ENCODE measurements at places on chromosomes 3 and 15.

DNA sequence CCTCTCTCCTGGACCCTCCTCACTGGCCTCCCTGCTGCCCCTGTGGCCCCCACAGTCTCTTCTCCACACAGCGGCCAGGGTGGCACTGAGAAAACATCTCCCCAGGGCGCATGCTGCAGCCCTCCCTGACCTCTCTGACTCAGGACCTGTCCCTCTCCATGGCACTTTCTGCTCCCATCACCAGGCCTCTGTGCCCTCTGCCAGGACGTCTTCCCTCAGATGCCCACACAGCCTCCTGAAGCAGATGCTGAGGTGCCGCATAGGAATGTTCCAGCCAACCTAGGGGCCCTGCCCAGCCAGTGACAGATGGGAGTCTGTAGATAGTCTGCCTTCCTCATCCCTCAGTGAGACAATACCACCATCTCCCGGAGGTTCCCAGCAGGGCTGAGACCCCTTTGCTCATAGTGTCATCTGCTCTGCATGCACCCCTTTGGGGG lies 8.7 kb downstream of the MYL3 start:
- DNase-seq: no peak

- DNase-seq: peak; percentile 96
Observed at GRCh38 chr3:131216801-131217200, 164.8 kb upstream of the NUDT16 start.

- peak; percentile 66 for DNase-seq
Observed at GRCh38 chr3:10173095-10173925, 8.6 kb downstream of the IRAK2 start.

DNA sequence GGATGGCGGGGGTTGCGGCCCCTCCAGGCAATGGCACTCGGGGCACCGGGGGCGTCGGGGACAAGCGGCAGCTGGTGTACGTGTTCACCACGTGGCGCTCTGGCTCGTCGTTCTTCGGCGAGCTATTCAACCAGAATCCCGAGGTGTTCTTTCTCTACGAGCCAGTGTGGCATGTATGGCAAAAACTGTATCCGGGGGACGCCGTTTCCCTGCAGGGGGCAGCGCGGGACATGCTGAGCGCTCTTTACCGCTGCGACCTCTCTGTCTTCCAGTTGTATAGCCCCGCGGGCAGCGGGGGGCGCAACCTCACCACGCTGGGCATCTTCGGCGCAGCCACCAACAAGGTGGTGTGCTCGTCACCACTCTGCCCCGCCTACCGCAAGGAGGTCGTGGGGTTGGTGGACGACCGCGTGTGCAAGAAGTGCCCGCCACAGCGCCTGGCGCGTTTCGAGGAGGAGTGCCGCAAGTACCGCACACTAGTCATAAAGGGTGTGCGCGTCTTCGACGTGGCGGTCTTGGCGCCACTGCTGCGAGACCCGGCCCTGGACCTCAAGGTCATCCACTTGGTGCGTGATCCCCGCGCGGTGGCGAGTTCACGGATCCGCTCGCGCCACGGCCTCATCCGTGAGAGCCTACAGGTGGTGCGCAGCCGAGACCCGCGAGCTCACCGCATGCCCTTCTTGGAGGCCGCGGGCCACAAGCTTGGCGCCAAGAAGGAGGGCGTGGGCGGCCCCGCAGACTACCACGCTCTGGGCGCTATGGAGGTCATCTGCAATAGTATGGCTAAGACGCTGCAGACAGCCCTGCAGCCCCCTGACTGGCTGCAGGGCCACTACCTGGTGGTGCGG lies 1.9 kb downstream of the CHST2 start:
- DNase-seq: peak; percentile 16

- no peak for DNase-seq
Observed at GRCh38 chr3:48621461-48621869, at the start of gene TMEM89. TMEM89 (minus strand) TSS chr3:48621769; CDS start chr3:48621756, 13 bp downstream.

GRCh38 chr3:184164648-184165330 lies 9.6 kb downstream of the DVL3 start:
- DNase-seq: no peak

- DNase-seq: peak; percentile 19
Observed at GRCh38 chr15:77659350-77660321, 26.9 kb upstream of the LINGO1 start.

- DNase-seq: no peak
Observed at GRCh38 chr15:31263751-31264558, 62.7 kb upstream of the KLF13 start.

- DNase-seq: no peak
Observed at GRCh38 chr15:96355568-96356187, 25.2 kb downstream of the NR2F2 start.

DNA sequence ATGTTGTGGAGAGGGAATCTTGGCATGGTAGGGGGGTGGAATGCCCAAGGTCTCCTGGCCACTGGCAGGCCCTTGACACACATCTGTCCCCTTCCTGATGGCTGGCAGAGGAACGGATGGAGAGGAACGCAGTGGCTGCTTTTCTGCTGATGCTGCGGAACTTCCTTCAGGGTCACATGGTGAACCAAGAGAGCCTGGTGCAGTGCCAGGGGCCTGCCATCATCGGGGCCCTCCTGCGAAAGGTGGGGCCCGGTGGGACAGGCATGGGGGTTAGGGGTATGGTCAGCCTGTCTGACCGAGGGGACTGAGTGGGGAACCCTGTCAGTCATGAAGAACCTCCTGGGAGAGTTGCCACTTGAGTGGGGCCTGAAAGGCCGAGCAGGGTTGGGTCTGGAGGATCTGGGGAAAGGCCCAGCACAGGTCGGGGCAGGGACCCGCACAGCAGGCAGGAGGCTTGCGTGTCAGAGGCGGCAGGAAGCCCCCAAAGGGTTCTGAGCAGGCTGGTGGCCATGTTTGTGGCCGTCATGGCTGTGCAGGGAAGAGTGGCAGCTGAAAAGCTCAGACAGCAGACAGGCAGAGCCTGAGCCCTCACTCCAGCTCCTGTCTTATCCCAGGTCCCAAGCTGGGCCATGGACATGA lies 18.1 kb downstream of the NBEAL2 start:
- DNase-seq: no peak

- peak; percentile 67 for DNase-seq
Observed at GRCh38 chr3:149277331-149277813, 55.7 kb upstream of the CP start.

GRCh38 chr15:101242160-101242998 lies 9.5 kb downstream of the CHSY1 start:
- peak; percentile 21 for DNase-seq

- no peak for DNase-seq
Observed at GRCh38 chr15:41010345-41010744, 57.1 kb downstream of the CHAC1 start.

- no peak for DNase-seq
Observed at GRCh38 chr3:9146367-9147071, 102.9 kb downstream of the SRGAP3 start.

GRCh38 chr3:24365168-24365567 lies 129.5 kb downstream of the THRB start:
- peak; percentile 74 for DNase-seq

GRCh38 chr15:29571792-29572431 lies 250.4 kb downstream of the TJP1 start:
- no peak for DNase-seq

DNA sequence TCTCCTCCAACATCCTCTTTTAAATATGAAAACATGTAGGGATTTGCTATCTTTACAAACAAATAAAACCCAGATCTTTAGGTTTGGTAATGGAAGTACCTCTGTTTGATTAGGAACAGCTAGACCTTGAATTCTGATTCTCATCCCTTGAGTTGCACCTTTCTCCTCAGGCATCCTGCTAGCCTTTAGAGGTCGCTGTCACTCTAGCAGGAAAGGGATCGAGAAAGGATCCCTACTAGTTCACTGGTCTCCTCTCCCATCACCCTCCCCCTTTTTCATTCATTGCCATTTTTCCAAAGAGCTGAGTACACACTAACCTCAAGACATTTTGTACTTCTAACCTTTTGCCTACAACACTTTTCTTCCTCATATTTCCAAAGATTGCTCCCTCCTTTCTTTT lies 569.8 kb downstream of the RBMS3 start:
- DNase-seq: no peak

GRCh38 chr3:16961621-16962205 lies 77.0 kb downstream of the PLCL2 start:
- DNase-seq: no peak

DNA sequence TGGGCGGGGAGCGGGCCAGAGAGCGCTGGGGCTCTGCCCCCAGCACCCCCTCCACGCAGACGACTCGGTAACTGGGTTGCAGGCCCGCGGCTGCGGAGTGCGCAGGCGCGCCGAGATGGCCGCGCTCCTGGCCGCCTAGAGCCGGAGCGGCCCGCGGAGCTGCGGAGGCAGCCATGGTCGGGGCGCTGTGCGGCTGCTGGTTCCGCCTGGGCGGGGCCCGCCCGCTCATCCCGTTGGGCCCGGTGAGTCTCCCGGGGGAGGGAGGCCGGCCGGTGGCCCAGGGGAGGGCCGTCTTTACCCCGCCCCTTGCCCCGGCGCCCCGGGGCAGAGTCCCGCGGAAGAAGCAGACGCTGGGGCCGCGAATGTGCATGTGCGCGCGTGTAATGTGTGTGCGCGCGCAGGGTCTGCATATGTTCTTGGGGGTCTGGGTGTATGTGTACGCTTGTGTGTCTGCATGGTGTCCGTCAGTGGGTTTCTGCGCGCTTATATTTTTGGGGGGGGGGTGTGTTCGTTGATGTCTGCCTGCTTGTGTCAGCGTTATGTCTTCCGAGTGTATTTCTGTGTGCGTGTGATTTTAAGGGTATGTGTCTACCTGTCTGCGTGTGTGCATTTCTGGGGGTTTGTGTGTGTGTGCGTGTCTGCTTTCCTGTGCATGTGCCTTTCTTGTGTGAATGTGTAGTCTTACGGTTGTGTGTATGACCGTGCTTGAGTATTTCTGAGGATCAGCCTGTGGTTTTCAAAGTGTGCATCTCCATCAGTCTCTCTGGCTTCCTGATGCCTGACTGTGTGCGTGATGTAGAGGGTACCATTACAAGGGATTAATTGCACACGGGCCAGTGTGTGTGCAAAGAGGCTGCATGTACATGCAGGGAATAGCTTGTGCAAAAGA lies at the start of gene ABHD14A:
Gene ABHD14A (plus strand): TSS at position 102 of the 889 bp plus-strand sequence. CDS start 72 bp downstream, at position 174.
- DNase-seq: peak; percentile 21

DNA sequence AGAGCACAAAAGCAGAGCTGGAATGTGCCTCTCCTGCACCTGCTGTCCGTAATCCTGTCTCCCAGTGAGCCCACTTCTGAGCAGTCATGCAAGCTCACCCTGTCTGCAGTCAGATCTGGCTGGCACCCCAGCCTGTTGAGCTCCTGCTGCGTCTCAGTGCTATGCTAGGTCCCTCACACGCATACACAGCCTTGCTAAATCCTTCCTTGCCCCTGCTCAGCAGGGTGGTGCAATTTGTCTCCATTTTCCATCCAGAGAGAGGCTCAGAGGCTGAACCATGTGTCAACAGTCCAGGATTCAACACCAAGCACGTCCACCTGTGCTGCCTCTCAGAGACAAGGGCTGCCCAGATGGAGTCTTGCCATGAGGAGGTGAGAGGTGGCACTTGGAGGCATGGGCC lies 11.0 kb downstream of the POMGNT2 start:
- no peak for DNase-seq

GRCh38 chr3:150787741-150788370 lies 24.9 kb upstream of the SIAH2 start:
- DNase-seq: peak; percentile 26

GRCh38 chr3:130787422-130788068 lies 40.9 kb upstream of the PIK3R4 start:
- no peak for DNase-seq

DNA sequence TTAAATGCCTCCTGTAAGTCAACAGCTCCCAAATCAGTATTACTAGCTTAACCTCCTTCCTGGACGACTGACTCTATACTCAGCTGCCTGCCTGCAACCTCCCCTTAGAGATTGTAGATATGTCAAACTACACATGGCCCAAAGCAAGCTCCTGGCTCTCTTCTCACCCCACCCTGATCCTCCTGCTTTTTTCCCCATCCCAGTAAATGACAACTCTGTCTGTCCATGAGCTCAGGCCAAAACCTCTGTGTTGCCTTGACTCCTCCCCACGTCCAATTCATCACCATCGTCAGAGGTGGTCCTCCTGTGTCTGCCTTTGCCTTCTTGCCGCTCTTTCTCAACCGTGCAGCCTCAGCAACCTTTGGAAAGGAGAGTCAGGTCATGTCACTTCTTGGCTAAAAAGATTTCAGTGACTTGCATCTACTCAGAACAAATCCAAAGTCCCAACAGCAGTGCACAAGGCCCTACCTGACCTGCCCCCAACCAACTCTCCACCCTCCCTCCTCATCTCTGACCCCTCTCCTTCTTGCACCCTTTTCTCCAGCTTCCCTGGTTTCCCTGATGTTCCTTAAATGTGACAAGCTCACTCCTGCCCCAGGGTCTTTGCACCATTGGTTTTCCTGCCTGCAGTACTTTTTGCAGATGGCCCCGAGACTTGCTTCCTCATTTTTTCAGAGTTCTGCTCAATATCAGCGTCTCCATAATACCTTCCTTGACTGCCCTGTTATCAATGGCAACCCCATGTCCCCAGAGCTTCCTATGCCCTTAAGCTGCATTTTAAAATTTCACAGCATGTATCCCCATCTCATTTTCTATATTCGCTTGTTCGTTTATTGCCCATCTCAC lies 52.8 kb downstream of the LSM3 start:
- no peak for DNase-seq

DNA sequence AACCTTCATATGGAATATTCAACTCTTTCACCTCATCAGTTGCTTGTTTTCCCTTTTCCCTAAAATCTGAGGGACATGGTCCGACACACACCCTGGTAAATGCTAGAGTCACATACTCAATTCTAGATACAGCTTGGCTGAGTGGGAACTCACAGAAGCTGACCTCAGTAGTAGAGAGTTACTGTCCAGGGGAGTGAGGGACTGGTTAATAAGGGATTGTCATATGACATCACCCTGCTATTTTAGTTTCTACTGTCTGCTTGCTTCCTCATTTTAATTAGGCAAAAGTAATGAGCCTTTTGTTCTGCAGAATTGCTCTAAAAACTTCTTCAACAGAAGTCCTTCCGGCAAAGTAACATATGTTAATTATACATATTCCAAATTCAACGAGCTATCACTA lies 244.5 kb downstream of the ZIC4 start:
- no peak for DNase-seq

DNA sequence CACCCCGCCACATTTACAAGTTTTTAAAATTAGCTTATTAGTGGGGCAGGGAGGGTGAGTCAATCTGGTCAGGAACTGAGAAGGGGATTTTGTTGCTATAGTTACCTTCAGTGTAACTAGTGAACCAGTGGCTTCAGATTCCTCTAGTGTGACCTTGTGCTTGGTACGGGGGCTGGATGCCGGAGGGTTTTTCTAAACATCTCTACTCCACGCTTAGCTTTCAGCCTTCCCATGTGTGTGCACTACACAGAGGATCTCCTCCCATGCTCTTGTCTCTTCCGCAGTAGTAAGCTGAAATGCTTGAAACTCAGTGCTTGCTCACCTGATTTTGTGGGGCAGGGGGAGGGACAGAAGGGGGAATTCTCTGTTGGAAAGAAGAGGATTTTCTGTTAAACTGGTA lies 67.9 kb upstream of the AKAP13 start:
- DNase-seq: peak; percentile 76

DNA sequence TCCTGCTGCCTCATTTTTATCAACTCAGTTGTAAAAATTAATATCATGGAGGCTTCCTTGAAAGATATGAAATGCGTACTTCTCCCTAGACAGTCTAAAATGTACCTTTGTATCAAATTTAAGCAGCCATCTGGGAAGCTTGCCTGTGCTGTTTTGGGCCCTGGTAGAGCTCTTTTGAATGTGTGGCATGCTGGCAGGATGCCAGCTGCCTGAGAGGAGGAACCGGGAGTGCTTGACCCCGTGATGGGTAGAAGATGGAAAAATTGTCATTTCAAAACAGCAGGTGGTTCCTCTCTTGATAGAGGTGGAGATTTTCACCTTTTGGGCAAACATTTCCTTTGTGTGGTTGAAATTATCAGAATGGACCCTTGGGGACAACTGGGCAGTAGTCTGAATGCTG lies 245.3 kb downstream of the RPLP1 start:
- no peak for DNase-seq
